ENCODE measurements at places on chromosomes 7 and 10.

- no peak for DNase-seq
These were observed 22.3 kb downstream of the CNTNAP2 start for GRCh38 chr7:146138926-146139325.

DNA sequence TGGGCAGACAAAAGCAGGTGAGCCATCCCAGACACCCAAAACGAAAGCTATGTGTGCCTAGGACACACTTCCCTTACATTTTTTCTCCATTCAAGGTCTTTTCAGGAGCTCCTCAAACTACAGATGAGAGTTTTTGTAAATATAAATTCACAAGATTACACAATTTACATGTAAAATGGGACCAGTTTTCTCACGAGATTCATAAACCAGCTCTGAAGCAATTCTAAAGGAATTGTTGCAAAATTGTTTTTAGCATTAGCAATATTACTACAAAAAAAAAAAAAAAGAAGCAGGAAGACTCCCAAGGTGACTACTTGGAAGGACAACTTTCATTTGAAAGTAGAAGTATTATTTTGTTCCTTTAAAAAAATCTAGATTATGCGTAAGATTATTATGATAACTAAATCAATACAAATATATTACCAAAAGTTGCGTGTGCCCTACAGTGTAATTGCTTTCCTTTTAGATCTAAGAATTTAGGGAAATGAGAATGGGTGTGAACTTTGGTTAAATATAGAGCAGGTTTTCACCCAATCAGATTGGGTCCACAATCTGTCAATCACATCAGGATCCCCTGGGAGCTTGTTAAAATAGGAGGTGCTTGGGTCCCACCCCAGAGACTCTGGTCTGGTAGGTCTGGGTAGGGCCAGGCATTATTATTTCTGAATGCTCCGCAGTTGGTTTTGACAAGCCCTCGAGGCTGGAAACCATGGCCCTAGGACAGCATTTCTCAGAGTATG, 72.2 kb downstream of the TBXAS1 start:
- DNase-seq, result no peak

DNA sequence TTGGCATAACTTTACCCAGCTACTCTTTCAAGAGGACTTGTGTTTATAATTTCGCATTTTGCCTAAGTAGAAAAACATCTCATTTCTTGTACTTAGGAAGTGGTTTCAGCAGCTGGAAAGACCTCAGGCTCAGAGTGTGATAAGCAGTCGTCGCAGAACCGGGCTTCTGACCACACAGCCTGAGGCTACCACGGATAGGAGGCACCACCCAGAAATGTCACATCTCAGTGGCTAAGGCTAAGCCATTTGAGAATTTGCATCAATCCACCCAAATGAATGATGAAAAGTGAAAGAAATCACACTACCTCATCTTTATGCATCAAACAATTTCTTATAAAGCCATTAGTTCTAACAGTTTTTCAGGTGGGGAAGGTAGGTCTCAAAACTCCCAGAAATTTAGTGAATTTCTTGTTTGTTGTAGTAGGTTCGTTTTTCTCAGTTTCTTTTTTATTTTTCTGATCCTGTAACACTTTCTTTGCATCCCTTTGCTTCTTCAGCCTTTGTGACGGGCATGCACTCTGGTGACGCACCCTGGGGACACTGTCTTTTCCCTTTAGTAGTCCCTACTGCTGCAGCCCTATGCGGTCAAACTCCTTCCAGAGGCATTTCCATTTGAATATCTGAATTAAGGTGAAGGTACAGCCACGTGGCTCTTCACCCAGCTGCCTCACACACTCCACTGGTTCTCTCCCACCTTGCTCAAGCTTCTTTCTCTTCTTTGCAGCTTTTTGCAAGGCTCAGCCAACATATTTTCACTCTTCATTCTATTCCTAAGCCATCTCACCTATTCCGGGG, 68.5 kb downstream of the MAP3K8 start:
- peak; percentile 21 for DNase-seq

DNA sequence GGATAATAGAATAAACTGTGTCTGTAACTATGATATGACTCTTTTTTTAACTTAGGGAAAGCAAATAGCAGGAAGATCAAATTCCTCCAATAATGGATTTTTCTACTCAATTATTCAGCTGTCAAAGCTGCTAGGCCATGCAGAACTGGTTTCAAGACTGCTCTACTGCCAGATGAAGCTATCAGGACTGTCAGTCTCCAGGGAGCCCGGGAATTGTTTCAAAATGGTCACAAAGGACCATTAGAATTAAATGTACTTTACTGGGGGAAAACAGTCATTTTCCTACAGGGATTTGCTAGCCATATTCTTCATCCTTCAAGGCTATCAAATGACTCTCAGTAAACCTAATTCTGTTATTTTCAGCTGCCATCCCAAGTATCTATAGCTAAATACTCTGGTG, 276.3 kb downstream of the LHFPL3 start:
- DNase-seq, result no peak

GRCh38 chr7:8365499-8366110, 67.8 kb upstream of the NXPH1 start:
- no peak for DNase-seq

GRCh38 chr7:140239653-140239935, 62.8 kb upstream of the KDM7A start:
- no peak for DNase-seq

GRCh38 chr7:3103614-3104398, 60.1 kb upstream of the CARD11 start:
- DNase-seq, result no peak

Measured in T-helper 9 cell (primary cell).